ENCODE measurements at places on chromosomes 16 and 17. TPM values are rescaled to one million over a fixed set of nuclear protein-coding genes. Genes with fewer than 3 reads are reported as not detected.

ACSM2A gene
- 0.11 TPM for total RNA-seq

SEPTIN12 gene
- not detected for total RNA-seq

TNFRSF13B gene
- total RNA-seq: not detected

DNA sequence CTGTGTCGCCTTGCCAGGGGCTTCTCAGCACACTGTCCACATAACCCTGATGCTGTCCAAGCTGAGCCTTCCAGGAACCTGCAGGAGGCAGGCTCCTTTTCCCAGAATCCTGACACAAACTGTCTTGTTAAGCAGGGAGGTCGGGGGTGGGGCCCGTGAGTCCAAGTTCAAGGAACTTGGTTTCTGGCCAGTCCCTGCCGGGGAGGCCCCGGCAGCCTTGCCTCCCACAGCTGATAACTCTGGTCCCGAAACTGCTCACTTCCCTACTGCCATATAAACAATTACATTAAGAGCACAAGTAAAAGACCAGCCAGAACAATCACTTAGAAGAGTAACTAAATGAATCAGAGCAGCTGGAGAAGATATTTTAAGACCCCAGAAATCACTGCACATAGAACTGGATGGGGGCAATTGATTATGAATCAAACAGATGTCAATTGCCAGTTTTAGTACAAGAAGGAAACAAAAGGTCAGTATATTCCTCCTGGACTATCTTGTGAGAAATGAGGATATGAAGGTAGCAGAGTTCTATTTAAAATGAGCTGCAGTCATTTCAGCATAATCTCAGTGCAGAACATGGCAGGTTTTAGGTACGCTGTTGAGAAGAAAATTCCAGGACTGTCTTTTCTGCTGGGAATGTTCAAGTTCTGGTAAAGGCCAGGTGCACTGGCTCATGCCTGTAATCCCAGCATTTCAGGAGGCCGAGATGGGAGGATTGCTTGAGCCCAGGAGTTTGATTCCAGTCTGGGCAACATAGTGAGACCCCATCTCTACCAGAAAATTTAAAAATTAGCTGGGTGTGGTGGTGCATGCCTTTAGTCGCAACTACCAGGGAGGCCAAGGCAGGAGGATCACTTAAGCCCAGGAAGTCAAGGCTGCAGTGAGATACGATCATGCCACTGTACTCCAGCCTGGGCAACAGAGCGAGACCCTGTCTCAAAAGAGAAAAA lies 169.8 kb downstream of the PITPNC1 start:
- no peaks in the 10 kb centered on the region for H3K27me3 ChIP-seq
- DNase-seq: no peak
- H3K36me3 ChIP-seq: peaks cover 7% of the 10 kb centered on the region
- H3K4me1 ChIP-seq: peaks cover 25% of the 10 kb centered on the region

- peaks cover under 1% of the 10 kb centered on the region for H3K36me3 ChIP-seq
- DNase-seq: no peak
- no peak overlapping the region for H3K4me3 ChIP-seq
- no peak overlapping the region for H3K27ac ChIP-seq
- H3K4me1 ChIP-seq: peaks cover 9% of the 10 kb centered on the region
- H3K27me3 ChIP-seq: no peaks in the 10 kb centered on the region
These were observed 13.8 kb upstream of the SLC5A10 start for GRCh38 chr17:18937981-18938691.

DNA sequence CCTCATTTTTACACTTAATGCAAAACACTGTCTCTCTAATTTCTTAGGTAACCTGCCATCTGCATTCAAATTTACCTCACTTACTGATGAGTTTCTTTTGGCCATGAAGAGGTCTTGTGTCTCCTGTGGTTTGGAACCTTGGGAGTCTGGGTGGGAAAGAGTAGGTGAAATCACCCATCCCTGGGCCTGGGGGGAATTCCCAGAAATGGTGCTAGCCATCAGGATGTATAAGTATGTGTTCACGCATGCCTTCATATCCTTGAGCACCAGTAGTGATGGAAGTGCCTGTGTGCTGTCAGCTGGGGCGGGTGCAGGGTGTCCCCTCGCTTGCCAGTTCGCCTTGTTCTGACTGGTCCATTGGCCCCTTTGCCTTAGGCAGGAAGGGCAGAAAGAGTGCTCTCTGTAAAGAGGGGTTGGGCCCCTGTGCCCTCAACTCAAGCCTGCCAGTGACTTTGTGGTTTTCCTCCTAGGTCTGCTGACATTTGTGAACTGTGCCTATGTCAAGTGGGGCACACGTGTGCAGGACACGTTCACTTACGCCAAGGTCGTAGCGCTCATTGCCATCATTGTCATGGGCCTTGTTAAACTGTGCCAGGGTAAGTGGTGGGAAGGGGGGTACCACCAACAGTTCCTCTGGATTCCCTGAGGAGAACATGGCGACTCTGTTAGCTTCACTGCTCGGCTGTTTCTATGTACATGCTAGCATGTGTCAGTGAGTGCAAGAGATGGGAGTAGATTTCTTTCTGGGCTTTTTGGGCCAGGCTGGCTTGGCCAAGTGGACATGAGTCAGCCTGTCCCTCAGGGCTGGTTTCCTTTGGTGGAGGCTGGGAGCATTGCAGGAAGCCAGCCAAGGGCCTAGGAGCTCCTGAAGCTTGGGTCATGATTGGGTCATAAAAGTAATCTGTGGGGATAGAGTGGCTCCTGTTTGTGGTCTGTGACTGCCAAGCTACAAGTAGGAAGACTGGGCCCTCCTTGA lies 23.2 kb downstream of the SLC7A6OS start:
- peak; percentile 64 for DNase-seq
- peaks cover 65% of the 10 kb centered on the region for H3K36me3 ChIP-seq
- peak overlapping the region; percentile 96 for H3K27ac ChIP-seq
- peak overlapping the region; percentile 26 for H3K4me3 ChIP-seq
- H3K4me1 ChIP-seq: peaks cover 96% of the 10 kb centered on the region
- H3K27me3 ChIP-seq: no peaks in the 10 kb centered on the region

DNA sequence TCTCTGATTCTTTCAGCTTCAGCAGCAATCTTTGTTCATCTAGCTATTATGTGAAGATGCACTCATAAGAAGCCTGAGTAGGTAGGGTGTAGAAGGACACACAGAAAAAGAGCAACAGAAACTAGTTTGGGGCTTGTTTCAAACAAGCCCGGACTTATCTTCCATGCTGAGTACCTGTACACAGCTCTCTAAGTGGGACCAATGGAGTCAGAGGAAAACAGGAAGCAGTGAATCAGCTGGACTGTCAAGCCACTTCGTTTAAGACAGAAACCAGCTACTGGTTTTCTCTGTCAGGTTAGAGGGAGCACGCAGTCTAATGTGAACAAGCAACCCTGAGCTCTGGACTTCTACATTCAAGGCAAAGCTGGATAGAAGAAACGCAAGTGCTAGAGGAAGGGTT lies 16.0 kb downstream of the MAP2K6 start:
- H3K4me1 ChIP-seq: peaks cover 44% of the 10 kb centered on the region
- no peaks in the 10 kb centered on the region for H3K27me3 ChIP-seq
- peak overlapping the region; percentile 16 for H3K4me3 ChIP-seq
- H3K27ac ChIP-seq: peak overlapping the region; percentile 52

- H3K4me3 ChIP-seq: peak overlapping the region; percentile 28
- H3K36me3 ChIP-seq: no peaks in the 10 kb centered on the region
- peaks cover 48% of the 10 kb centered on the region for H3K27me3 ChIP-seq
- peaks cover 13% of the 10 kb centered on the region for H3K4me1 ChIP-seq
- H3K27ac ChIP-seq: no peak overlapping the region
These were observed 70.0 kb downstream of the RBBP6 start for GRCh38 chr16:24609417-24609739.

Measured in activated CD4-positive, alpha-beta T cell treated with anti-CD3 and anti-CD28 coated beads for 36 hours (primary cell).